ENCODE measurements at places on chromosomes 5 and 9. TPM values are rescaled to one million over a fixed set of nuclear protein-coding genes. Genes with fewer than 3 reads are reported as not detected.

Gene NUTM2F
- total RNA-seq = not detected

Gene TAF11L5
- not detected for total RNA-seq

Gene MEIKIN
- total RNA-seq = not detected

Gene ENC1
- total RNA-seq = 5.5 TPM

Gene CYLC2
- not detected for total RNA-seq

Gene ADAM19
- total RNA-seq = 57.5 TPM

Gene PDE6A
- 0.16 TPM for total RNA-seq

GRCh38 chr5:179680014-179680779 lies 637 bp downstream of the CBY3 start:
- DNase-seq = no peak

DNA sequence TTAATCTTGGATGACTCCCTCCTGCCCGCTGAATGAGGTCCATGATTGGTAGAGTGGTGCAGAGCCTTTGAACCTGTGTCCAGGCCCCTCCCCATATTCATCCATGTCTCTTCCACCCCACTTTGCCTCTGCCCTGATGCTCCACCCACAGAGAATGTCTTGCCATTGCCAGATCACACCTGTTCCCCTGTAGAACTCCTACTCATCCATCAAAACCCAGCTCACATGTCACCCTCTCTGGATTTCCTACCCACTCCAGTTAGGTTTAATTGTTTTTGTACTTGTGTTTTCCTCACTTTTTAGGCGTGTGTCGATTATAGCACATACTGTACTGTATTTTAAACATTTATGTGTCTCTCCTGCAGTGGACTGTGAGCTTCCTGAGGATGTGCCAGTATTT lies 107.0 kb upstream of the CTSL start:
- DNase-seq = no peak

DNA sequence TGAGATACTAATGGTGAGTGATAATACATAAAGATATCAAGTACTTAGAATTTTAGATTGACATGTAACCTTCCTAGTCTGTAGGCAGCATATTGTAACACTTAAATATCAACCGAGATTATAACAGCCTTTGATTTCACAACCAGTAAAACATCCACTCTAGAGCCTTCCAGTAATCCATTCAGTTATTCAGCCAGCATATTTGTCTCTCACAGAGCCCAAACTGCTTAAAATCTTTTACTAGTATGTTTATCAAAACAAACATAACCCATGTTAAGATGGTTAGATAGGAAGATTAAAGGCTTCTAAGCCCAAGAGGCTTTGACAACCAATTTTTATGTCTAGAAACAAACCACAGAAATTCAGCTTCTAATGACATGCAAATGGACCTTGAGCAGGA lies 177.9 kb upstream of the FST start:
- no peak for DNase-seq

GRCh38 chr9:74503219-74503618 lies 6.1 kb downstream of the RORB start:
- DNase-seq = no peak

DNA sequence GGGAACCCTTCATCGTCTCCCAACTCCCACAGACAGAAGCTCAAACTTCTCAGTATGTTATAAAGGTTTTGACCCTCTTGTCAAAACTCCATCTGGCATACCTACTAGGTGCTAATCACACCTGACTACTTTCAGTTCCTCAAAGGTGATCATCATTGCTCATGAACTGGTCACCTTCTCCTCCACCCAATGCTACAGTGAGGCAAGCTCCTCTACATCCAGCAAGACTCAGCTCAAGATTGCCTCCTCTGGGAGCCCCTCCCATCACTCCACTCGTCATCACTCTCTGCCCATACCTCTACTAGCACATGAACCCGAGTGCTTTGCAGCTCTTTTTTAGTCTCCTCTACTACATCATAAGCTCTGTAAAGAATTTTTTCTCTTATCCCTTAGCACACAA lies 102.4 kb downstream of the LPAR1 start:
- DNase-seq = no peak

DNA sequence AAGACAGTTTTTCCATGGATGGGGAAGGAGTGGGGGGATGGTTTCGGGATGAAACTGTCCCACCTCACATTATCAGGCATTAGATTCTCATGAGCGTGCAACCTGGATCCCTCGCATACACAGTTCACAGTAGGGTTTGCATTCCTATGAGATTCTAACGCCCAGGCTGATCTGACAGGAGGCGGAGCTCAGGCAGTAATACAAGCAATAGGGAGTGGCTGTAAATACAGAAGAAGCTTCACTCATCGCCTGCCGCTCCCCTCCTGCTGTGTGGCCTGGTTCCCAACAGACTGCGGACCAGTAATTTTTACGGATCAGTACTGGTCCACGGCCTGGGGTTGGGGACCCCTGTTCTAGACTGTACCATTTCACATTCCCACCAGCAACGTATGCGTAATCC lies 68.3 kb upstream of the OTULINL start:
- no peak for DNase-seq

- DNase-seq = peak; percentile 32
Observed at GRCh38 chr9:106228861-106229260, 534.5 kb downstream of the TMEM38B start.

- DNase-seq = no peak
Observed at GRCh38 chr5:93574491-93575305, 6.3 kb downstream of the NR2F1-AS1 start.

DNA sequence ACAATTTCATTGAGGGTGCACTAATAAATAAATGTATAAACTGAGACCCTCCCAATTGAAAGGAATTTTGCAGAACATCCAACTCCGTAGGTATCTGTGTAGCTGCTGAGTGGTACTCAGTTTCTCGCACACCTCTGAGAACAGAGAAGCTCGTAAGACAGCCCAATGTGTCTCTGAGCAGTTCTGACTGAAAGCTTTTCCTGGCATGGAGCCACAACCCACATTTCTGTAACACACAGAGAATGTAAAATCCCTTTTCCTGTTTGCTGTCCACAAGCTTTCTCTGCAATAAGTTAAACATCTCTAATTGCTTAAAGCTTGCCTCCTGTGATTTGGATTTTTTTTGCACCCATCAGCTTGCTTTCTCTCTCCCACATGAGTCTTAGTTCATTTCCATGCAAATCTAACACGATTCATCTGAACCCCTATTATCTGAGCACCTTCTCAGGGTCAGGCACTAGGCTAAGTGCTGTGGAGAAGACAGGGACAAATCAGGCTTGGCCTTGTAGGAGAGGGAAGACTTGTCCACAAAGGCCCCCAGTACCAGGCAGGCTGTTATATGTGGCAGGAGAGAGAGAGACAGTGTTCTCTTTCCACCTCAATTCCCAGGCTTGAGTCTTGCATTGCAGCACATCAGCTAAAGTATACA lies 44.2 kb upstream of the COL15A1 start:
- DNase-seq = no peak

DNA sequence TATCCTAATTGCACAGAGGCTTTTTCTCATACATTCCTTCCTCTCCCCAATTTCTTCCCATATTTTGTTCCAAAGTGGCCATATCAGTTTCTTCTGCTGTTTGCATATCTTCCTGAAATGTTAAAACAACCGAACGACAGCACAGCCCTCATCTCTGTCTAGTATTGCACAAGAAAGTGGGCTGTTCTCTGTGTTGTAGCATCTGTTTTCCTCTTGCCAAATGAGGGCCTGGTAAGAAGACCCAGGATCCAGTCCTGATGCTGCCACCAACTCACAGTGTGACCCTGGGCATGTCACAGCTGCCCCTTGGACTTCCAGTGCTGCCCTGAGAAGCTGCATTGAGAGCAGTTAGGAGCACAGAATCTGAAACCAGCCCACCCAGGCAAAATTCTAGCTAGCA lies 4.1 kb downstream of the SLC31A2 start:
- DNase-seq = no peak
